ENCODE measurements at places on chromosomes 12 and 14.

GRCh38 chr12:50314636-50315312 lies 31.5 kb upstream of the LIMA1 start:
- no peak for DNase-seq

DNA sequence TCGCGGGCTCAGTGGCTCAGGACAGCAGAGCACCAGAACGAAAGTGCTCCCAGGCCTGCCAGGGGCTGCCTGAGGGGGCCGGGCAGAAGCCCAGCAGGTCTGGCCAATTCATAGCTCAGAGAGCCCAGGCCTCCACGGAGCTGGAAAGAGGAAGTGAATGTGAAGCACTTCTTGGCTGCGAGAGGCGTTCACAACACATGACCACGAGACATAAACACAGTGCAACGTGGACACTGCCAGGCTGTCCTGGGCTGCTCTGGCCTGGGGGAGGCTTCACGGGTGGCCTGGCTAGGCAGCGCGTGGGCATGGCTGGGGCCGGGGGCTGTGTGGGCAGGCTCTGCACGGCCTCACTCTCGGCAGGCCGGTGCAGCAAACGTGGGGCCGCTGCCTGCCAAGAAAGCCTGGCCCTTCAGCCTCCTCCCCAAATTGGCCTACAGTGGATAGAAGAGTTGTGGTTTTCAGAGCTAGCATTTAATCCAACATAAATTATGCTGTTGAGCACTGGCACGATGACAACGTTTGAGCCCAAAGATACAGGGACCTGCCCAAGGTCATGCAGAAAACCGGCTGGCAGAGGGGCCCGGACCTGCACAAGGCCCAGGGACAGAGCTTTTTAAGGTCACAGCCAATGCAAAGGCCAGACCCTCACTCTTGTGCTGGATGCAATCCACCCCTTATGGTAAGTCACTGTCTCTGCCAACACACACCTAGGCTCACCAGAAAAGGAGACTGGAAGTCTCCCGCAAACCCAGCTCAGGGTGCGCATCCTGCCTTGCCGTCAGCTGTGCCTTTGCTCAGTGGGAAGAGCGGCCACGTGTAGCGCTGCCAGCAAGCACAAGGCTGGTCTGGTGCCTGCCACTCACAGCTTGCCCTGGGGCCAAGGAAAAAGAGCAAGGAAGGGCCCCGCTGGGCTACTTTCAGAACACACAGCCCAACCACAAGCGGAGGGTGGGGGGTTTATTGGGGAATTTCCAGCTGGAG lies 8.6 kb downstream of the SLC25A29 start:
- no peak for DNase-seq

DNA sequence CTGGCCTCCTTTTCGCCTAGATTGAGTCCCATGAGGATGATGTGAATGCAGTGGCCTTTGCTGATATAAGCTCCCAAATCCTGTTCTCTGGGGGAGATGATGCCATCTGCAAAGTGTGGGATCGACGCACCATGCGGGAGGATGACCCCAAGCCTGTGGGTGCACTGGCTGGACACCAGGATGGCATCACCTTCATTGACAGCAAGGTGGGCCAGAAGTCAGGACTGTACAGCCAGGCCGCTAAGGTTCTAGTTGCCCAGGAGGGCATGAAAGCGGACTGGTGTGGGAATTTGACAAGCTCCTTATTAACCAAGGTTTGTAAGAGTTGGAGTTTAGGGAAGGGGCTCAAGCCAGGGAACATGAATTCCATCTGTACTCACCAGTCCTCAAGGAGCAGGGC lies 4.9 kb upstream of the NRL start:
- no peak for DNase-seq

GRCh38 chr14:90114554-90114953 lies 52.8 kb downstream of the KCNK13 start:
- no peak for DNase-seq

- no peak for DNase-seq
Observed at GRCh38 chr12:115174920-115175319, 490.9 kb upstream of the TBX3 start.

DNA sequence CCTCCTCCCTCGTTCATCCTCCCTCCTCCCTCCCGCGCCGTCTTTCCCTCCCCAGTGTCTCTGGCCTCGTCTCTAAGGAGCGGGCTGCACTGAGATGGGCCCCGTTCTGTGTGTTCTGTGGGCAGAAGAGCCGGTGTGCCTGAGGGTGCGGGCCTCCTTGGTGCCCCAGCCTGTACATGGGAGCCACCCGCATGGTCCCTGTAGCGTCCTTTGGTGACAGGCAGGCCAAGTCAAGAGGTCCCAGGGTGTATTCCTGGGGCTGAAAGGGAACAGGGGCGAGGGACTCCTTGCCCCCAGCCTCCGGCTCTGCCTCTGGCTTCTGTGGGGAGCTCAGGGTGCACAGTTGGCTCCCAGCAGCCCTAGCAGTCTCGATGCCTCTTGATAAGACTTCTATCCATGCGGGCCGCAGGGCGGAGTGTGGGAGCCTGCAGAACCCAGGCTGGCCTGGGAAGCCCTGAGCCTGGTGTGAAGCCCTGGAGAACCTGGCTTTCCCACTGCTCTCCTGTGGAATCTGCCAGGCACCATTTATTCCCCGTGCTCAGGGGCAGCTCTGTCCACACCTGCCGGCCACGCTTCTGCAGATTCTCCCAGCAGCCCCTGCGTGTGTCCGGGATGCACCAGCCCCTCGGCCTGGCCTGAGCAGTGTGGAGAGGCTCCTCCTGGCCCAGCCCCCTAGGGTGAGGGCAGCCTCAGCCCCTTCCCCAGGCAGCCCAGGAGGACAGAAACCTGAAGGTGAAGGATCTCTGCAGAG lies 181.3 kb downstream of the KIF26A start:
- DNase-seq = no peak

GRCh38 chr14:104429291-104429861 lies 150.2 kb upstream of the C14orf180 start:
- no peak for DNase-seq

GRCh38 chr12:133202493-133203343 lies 21.4 kb downstream of the ZNF268 start:
- no peak for DNase-seq

DNA sequence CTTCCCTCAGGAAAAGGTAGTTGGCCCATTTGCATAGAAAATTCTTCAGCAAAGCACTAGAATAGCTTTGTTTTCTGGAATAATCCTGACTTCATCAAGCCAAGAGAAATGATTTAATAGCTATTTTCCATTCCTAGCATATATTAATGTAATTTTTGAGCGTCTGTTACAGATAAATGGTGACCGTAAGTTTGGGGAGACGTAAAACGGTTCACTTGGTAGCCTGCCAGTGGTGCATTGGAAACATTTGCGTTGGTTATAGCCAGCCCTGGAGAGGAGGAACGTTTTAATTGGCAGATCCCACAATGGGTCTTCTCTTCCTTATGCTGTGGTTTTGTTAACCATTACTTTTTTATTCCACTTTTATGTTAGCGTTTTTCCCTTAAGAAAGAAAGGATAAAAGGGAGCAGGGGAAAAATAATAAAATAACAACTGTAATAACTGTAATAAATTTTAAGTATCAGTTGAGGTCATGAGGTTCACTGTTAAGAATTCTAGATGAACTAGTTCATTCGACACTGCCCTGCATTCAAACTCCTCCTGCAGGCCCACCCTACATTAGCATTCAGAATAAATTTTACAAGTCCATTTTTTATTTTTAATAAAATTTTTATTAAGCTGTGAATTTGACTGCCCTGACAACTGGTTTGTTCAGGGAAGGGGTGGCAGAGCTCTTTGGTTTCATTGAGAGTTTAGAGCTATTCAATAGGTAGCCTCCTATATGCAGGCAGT lies 300.7 kb downstream of the ERC1 start:
- no peak for DNase-seq

DNA sequence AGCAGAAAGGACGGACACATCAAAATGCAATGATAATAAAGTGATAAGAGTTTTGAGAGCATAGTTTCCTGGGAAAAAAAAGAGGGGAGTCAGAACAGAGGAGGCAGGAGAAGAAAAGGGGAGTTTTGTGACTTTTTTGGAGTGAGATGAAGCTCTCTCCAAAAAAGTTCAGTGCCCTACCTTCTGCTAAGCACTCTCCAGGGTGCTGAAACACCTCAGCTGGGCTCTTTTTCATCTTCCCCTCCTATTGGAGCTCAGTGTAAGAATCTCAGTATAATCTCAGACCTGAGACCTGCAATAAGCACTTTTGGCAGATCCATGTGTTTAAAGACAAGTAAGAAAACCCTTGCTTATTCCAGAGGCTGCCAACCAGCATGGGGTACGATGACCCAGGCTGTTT lies 58.9 kb upstream of the SRRM4 start:
- no peak for DNase-seq

DNA sequence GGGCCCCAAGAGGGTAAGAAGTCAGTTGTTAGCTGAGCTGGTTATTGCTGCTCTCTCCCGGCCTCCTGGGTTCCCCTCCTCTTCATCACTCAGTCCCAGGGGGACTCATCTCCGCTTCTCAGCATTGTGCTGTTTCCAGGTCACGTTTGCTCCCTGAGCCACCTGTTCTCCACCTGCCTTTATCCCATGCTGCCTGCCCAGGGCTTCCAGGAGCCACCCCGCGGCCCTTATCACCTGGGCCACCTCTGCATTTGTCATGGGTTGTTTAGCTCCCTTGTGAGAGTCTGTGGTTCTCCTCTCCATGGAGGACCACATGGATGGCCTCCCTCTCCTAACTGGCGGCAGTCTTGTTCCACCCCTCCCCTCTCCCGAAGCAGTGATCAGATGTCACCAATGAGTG lies 36.0 kb downstream of the SYNDIG1L start:
- DNase-seq = no peak

DNA sequence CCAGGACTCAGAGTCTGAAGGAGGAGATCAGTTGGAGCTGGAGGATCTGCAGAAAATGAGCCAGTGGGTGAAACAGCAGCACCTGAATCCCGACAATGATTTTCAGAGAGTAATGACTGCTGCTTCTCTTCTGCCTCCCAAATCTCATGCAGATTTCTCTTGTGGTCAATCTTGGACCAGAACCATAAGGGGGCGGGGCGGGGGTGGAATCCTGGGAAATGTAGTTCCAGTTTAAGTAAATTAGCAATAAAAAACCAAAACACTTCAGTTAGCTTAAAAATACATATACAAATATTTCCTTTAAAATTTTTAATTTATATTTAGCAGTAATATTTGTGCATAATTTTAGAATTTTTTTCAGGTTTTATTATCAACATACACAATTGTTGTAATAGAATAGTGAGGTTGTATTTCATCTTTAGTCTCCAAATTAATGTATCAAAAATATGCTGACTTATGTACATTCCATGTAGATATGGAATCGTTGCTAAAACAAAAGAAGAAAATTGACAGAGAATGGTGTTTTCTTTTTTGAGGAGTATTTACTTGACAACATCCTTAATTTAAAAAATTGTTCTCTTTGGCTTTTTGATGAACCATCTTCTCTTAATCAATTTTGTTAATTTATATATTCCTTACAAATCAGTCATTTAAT lies 223.5 kb upstream of the SYT10 start:
- no peak for DNase-seq

- DNase-seq = no peak
Observed at GRCh38 chr12:99522456-99522855, 125.1 kb upstream of the GARIN6 start.

DNA sequence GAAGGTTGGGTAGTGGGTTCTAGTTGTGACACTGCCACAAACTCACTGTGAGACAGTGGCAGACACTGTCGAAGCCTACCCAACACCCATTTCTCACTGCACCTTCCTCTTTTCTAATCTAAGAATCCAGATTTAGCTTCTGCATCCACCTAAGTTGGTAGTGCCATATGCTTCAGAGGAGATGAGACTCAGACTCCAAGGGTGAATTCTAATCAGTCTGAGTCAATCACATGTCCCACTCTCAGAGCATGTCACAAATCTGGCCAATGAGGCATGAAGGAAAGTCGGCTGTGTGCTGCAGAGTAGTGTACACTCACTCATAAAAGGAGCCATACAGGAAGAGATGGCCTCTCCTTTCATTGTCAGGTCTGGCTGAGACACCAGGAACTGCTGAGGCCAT lies 102.1 kb upstream of the RAP1B start:
- DNase-seq = no peak

DNA sequence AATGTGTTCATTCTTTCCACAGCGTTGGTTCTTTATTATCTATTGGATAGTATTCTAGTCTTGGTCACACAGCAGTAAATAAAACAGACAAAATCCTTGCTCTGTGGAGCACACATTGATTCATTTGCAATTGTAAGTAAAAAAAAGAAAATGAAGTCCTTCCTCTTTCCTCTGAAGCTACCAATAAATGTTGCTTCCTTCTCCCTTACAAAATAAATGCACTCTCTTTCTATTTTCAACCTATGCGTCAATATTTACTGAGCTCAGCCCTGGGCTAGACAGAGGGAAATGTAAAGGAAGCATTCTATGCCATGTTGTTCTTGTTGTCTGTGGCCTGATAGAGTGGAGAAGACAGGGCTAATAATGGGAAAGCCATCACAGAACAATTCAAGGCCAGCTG lies 2.9 kb downstream of the ABHD12B start:
- DNase-seq = no peak

- DNase-seq = no peak
Observed at GRCh38 chr14:68168460-68169109, 349.0 kb downstream of the RAD51B start.

DNA sequence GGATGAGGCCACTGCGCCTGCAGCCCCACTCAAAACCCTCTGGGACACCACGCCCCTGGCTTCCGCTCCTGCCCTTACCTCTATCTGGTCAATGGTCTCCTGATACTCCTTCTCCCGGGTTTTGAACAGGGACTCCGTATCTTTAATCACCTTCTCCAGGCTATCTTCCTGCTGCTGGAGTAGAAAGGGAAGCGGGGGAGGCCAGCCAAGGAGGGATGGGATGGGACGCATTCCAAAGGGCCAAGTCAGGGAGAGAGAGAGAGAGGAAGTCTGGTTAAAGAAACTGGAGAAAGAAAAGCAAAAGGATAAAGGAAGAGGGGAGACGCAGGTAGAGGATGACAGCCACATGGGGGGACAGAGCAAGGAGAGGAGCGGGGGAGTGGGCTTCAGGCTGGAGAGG lies 7.9 kb downstream of the IFFO1 start:
- DNase-seq = no peak

DNA sequence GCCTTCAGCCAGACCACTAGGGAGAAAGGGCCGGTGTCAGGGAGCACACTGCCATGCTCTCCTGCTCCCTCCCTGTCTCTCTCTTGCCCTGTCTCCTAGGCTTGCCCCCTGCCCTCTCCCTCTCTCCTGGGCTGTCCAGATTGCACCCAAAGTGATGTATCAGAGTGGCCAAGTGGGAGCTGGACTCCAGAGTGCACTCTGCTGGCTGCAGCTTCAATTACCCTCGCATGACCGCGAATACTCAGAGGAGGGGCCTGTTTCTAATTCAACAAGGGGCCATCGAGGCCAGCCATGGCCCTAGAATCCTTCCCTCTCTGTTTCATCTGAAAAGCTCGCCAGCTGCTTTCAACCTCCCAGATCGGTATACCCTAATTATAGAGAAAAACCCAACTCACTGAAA lies 206.4 kb upstream of the FKBP4 start:
- DNase-seq = no peak

- peak; percentile 28 for DNase-seq
Observed at GRCh38 chr12:13233830-13234641, 37.5 kb downstream of the EMP1 start.

GRCh38 chr12:107761502-107761904 lies 566 bp upstream of the PRDM4 start:
- peak; percentile 11 for DNase-seq

- peak; percentile 71 for DNase-seq
Observed at GRCh38 chr12:14417715-14418114, 52.2 kb downstream of the ATF7IP start.
